ENCODE measurements at places on chromosomes 6 and 20. TPM values are rescaled to one million over a fixed set of nuclear protein-coding genes. Genes with fewer than 3 reads are reported as not detected.

DNA sequence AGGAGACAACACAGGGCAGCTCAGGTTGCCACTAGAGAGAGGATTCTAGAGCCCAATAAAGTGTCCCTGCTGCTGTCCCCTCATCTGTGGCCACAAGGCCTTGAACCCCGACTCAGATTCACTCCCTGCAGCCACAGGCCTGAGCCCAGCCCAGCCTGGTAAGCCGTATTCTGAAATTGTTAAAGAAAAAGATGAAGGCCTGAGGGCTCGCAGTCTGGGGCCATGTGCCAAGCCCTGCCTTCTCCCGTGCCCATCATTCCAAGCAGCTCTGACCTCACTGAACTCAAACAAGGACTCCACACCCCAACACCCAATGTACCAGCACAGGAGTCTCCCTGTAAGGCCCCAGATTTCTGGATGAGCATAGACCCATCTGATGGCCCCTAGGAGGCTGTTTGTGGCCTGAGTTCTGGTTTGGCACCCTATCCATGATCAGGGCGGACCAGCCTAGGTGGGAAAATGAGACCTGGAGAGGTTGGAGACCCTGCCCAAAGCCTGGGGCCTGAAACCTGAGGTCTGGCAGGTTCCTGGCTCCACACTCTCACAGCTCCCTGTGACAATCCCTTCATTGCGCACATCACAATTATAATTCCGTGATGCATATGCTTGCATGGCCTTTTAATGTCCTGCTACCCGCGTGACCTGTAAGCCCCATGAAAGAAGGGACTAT is 62.0 kb upstream of the TOP1 start:
- no peak for DNase-seq

GRCh38 chr20:62666736-62667529 is 24.6 kb downstream of the SLCO4A1 start:
- DNase-seq: no peak

DNA sequence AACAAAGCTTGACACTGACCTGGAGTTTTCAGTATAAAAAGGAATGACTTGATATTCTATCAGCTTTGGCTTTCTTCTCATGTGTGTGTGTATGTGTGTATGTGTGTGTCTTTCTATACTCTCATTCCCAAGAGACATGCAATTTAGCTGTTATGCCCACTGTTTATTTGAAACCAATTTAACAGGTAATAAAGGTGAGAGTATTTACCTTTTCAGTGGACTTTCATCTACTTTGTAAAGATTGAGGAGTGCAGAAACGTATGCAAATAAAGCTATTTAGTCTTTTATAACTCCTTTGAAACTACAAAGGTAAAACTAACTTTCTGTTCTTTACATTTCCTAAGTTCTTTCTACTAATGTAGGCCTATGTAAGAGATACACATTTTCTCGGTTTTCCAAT is 103.5 kb upstream of the HS3ST5 start:
- no peak for DNase-seq

DNA sequence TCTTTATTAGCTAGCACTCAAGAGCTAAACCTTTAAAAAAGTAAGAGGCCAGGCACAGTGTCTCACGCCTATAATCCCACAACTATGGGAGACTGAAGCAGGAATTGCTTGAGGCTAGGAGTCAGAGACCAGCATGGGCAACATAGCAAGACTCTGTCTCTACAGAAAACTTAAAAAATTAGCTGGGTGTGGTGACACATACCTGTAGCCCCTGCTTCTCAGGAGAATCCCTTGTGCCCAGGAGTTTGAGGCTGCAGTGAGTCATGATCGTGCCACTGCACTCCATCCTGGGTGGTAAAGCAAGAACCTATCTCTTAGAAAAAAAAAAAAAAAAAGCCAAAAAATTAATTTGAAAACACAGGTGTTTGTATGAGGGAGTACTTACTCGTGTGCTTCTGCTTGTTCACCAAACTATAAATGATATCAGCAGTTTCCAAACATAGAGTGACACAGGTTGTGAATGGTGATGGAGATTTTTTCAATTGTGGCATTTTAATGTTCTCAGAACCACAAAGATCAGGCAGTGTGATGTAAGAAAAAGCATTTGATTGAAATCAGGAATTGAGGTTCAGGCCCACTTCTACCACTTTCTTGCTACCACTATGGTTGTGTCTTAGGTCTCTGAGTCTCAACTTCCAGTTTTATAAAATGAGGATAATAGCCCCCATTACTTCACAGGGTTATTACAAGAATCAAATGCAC is 104.9 kb downstream of the FOXO3 start:
- DNase-seq: no peak

- no peak for DNase-seq
Measured at GRCh38 chr6:15401769-15402250, 155.9 kb downstream of the JARID2 start.

GRCh38 chr6:135180542-135181332 is at the start of gene MYB:
MYB (plus strand) TSS chr6:135181308; CDS start chr6:135181514, 206 bp downstream.
- peak; percentile 61 for DNase-seq

DNA sequence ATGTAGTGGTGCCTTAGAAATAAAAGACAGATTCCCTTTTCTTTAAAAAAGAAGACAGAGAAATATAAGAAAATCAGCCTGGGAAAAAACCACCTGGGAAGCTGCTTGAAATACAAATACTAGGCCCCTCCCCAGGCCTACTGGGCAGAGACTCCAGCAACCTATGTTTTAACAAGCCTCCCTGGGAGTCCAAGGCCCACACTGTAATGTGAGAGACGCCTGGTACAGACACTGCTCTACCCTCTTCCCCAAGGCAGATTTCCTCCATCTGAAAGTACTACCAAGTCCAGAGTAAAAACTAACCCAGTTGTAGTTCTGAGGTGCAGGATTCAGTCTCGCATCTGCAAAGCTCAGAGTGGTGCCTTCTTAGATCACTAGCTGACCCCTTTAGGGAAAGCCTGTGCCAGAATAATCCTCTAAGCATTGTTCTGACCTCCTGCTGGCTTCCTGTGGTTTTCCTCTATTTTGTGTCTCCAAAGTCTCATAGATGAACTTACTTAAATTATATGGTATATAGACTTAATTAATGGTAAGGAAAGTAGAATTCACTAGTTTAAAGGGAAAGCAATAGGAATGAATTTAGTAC is 270.2 kb upstream of the SLC35B3 start:
- no peak for DNase-seq

- no peak for DNase-seq
Measured at GRCh38 chr6:2257363-2257762, 12.0 kb upstream of the GMDS start.

The SCUBE3 gene
- total RNA-seq: 0.06 TPM

The RHAG gene
- total RNA-seq: not detected

The GTSF1L gene
- total RNA-seq: not detected

The TGM3 gene
- total RNA-seq: not detected
